Mammary epithelial cell (primary cell): ENCODE measurements at places on chromosomes 7 and 10. TPM values are rescaled to one million over a fixed set of nuclear protein-coding genes. Genes with fewer than 3 reads are reported as not detected.

DNA sequence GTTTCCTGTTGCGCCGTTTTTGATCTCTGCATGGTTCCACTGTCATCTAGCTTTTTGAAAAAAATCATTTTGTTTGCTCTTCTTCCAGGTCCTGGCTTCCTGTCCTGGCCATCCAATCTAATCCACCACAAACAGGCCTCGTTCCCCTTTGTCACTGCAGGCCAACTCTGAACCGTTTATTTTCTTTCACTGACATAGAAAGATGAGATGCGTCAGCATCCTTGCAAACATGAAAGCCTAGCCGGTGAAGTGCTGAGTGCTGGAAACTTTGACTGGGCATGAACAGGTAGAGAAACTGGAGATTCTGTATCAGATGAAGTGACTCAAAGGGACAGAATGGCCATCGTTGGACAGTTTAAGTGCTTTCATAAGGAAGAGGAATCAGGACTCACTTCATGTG is 1247.8 kb downstream of the TYW1 start:
- DNase-seq, result no peak

DNA sequence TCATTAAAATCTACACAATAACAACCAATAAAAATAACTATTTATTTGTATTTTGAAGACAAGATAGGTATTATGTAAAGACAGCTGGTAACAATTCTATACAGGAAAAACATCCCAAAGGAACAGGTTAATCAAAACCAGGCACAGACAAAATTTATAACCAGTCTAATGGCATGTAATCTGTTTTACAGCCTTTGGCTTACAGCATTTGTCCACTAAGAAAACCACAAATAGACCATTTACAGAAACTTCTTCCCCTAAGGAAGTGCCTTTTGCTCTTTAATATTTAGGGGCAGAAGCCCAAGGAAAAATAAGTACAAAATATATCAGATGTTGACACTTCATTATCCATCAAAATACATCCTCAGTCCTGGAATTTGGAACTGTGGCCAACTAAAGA is 65.0 kb downstream of the SVIL start:
- no peak for DNase-seq

- no peak for DNase-seq
These were observed 1297.5 kb upstream of the SORCS1 start for GRCh38 chr10:108462005-108462404.

GRCh38 chr7:120567204-120567603 is 290.7 kb downstream of the TSPAN12 start:
- DNase-seq, result no peak

DNA sequence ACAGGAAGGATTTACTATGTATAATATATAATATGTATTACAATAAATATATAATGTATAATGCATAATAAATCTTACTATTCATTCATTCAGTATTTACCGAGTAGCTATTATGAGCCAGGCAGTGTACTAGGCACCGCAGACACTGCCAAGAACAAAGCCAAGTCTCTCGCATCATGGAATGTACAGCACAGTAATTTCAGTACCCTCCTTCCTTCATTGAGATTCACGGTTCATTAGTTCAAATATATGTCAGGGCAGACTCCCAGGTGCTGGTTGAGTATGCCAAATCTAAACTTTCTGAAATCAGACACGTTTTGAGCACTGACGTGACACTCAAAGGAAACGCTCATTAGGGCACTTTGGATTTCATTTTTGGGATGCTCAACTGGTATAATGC is 9.1 kb downstream of the USP6NL start:
- no peak for DNase-seq

Gene GPRIN2
- 3.7 TPM for total RNA-seq

DNA sequence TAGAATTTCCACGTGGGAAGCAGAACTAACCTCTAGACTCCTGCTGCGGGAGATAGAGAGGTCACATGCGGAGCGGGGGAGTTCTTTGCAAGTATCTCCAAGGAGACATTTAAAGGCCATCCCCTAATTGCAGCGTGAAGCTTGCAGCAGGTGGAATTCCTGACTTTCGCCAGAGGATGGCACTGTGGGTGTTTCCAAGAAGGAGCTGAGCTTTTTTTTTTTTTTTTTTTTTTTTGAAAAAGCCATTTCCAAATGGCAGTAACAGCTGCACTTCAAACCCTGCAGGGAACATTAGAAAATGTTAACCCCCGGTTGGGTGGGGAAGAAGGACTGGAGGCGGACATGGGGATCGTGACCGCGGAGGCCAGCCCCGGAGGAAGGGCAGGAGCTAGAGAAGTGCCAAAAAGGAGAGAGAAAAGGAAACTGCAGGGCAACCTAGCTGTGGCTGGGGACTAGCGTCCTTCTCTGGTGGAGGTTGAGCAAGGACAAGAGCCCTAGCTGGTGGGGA is 487.7 kb downstream of the TYW1 start:
- peak; percentile 16 for DNase-seq

DNA sequence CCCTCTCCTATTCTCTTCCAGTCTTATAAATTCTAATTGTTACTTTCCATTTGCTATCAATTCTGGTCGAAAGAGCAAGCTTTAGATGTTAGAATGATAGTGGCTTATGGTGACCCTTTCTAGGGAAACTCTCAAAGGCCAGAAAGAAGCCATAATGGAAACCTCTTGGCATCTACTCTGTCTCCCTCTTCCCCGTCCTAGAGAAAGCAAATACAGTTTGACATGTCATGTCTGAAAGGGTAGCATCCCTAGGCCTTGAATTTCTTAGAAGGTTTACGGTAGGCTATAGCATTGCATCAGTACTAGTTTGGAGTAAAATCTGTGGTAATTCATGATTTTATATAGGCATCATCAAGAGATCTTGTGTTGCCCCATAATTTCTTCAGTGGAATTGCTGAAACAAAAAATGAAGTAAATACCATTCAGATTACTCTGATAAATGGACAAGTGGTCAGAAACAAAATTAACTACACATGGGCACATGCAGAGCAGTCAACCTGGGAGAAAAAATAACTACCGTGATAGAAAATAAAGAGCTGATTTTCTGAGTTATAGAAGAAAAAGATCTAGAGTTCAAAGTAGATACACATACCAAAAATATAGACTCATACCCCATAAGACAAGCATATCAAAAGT is 4.4 kb downstream of the PRKAR2B start:
- DNase-seq, result no peak

Gene HACD1
- total RNA-seq, result 30.3 TPM

- DNase-seq, result no peak
These were observed 714.8 kb upstream of the GALNT17 start for GRCh38 chr7:70416986-70417655.

DNA sequence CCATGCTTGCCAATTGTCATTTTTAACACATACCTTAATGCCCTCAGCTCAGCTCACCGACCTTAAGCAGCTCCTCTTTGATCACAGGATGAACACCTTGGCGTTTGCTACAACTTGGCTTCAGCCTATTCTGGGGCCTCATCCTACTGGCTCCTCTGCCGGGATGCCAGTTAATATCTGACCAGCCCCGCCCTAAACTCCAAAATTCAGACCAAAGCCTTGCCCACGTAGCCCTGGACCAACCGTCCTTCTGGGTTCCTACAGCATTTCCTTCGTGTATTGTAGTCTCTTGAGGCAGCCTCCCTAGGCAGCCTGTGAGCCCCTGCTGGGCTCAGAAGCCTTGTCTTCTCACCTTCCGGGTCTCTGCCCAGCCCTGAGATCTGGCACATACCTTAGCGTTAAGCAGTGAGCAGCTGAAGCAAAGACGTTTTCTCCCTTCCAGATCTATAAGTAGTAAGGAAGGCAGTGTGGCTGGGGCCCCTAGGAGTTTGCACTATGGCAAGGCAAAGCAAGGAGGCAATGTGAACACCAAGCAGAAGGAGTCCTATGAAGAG is 836 bp downstream of the ENO4 start:
- DNase-seq, result no peak

Gene FXYD4
- total RNA-seq, result not detected in 2 replicates

DNA sequence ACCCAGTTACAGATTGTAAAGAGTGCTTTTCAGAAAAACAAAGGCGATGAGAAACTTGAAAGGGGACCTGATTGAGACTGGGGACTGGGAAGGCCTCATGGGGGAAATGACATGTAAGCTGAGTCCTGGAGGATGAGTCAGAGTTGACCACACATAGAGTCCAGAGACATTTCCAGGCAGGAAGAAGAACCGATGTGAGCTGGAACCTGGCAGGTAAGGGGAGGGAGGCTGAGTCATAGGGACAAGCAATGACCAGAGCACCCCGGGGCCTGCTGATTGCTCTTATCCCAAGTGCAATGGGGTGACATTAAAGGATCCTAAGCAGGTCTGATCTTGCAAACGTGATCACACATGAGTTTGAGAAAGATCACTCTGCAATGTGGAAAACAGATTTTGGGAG is 11.7 kb downstream of the TLL2 start:
- peak; percentile 94 for DNase-seq
